ENCODE measurements at places on chromosomes 6 and 20.

GRCh38 chr6:51314965-51315364, 496.3 kb downstream of the TFAP2B start:
- no peak for DNase-seq

GRCh38 chr6:79984261-79984660, 20.2 kb upstream of the TTK start:
- DNase-seq = no peak

DNA sequence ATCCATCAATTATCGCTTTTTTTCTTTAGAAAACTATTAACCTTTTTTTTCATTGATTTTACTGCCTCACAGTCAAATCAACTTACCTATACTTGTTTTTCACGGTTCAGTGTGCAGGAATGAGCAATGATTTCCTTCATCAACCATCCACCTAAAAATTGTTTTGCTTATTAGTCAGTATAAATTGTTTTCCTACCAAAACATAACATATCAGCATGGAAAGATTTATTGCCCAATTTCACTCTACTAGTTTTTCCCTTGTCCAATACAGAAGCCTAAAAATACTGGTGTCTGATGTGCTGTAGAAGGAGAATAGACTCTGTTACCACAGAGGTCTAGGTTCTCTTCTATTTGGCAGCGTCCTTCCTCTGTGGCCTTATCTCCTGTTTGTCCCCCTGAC, 558.2 kb upstream of the CITED2 start:
- DNase-seq = no peak

- DNase-seq = no peak
Measured at GRCh38 chr6:170182781-170183120, 108.1 kb downstream of the DLL1 start.

DNA sequence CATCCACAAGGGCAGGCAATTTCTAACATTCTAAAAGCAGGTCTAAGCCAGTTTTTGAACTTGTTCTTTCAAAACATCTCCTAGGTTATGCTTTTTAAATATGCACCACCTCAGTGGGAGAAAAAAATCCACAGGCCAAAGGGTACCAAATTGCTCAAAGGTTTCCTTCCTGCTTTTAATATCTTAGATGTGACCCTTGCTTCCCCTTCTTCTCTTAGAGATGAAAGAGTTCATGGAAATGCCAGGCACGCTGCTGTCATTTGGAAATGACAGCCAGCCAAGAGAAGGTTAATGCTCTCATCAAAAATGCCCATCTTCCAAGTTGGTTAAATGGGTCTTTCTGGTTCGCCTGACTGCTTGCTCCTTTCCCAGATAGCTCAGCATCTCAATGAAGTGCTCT, 497.1 kb downstream of the CD83 start:
- no peak for DNase-seq

- no peak for DNase-seq
Measured at GRCh38 chr6:21323577-21323976, 270.0 kb upstream of the SOX4 start.

GRCh38 chr6:46221222-46221793, 50.5 kb upstream of the ENPP5 start:
- DNase-seq = no peak

DNA sequence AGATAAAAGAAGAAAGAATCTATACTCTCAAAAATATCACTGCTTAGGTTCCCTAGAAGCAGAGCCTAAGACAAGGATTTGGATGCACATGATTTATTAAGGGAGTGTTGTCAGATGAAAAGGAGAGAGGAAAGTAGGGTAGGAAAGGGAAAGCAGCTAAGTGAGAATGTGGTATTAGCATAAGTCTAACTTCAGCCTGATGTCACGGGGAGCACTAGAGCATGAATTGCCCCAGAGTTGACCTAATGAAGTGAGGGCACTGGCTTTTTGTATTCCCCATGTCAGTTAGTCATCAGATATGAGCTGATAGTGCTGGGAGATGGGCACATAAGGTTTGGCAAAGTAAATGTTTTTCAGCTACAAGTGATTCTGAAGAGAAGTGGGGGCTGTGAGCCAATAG, 129.0 kb upstream of the THEMIS start:
- no peak for DNase-seq
